Activated CD8-positive, alpha-beta T cell treated with anti-CD3 and anti-CD28 coated beads for 36 hours (primary cell): ENCODE measurements at places on chromosomes 12 and 14.

GRCh38 chr14:52769887-52770286 lies 21.5 kb downstream of the GNPNAT1 start:
- DNase-seq, result no peak

- DNase-seq, result no peak
Observed at GRCh38 chr12:53218551-53219291, 11.7 kb upstream of the ITGB7 start.

DNA sequence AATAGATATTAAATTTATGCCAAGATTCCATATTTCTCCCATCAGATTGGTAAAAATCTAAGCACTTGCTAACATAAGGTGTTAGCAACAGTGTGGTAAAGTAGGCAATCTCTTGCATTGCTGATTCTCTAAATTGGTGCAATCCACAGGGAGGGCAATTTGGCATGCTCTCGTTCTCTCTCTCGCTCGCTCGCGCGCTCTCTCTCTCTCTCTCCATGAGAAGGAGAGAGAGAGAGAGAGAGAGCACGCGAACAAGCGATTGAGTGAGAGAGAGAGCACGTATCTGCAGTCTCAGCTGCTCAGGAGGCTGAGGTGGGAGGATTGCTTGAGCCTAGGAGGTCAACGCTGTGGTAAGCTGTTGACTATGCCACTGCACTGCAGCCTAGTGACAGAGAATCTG lies 25.9 kb downstream of the PSEN1 start:
- no peak for DNase-seq

DNA sequence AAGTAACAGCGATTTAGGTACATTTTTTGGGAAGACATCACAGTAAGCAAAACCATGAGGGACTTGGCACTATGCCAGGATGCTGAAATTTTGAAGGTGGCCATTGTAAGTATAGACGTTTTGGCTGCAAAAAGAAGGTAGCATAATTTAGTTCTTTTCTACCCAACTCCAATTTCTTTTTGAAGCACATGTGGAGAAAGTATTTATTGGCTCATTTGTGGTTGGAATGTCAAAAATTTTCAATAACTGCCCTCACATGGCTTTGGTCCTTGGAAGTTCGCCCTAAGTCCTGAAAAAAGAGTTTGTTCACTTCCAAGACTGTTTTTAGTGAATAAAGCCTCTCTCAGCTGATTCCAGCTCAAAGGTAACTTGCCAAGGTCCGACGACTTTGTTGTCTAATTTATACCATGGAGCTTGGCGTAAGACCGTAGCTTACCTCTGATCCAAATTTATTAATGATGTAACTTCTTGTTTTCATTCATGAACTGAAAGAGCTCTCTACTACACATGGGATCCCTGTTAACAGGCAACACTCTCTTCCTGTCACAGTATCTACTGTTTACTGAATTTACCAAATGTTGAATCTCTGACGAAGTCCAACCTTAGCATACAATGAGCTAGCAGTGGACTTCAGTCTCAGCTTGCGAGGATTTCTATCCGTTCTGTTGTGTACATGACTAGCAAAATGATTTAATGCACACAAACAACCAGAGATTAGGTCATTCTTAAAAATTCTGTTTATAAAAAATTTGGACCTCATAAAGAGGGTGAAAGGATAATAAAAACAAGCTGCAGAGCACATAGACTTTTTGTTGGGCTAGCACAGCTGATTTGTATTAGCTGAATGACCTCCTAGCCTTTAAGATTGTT lies 49.0 kb downstream of the MSRB3 start:
- DNase-seq, result no peak

GRCh38 chr12:132904718-132905328 lies 17.4 kb upstream of the CHFR start:
- DNase-seq, result peak; percentile 93

DNA sequence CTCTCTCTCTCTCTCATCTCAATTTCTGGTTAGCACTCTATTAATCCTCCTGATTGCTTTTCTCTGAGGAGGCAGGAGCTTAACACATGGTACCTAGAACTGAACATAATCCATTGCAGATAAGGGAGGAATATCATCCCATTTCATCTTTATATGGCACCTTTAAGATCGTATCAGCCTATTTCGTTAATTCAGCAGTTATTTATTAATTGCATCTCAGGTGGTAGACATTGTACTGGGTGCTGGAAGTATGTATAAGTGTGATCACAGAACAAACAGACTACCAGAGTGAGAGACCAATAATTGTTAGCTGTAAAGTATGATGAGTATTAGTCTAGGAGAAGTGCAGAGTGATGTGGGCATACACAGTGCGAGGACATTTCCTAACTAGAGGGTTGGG lies 39.0 kb downstream of the AKAP6 start:
- no peak for DNase-seq

DNA sequence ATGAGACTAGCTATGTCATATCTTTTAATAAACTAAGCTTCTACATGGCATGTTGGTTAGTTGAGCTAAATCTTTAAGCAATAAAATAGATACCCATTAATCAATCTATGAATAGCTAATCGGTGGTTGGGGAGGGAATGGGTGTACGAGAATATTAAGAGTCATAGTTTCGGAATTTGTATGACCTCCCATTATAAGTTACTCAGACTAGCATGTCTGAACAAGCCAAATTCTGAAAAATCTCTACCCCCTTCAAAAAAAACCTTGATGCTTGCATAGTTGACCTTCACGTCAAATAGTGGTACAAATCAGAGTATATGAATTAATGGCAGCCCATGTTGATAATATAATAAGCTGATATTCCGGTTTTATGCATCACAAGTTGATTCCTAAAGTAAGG lies 60.0 kb downstream of the PLEKHG7 start:
- DNase-seq, result no peak

GRCh38 chr12:89662623-89663022 lies 46.0 kb downstream of the ATP2B1 start:
- no peak for DNase-seq

- peak; percentile 7 for DNase-seq
Observed at GRCh38 chr12:93572712-93573551, 457 bp downstream of the SOCS2 start.

- DNase-seq, result no peak
Observed at GRCh38 chr12:5977556-5977955, 32.5 kb upstream of the ANO2 start.

DNA sequence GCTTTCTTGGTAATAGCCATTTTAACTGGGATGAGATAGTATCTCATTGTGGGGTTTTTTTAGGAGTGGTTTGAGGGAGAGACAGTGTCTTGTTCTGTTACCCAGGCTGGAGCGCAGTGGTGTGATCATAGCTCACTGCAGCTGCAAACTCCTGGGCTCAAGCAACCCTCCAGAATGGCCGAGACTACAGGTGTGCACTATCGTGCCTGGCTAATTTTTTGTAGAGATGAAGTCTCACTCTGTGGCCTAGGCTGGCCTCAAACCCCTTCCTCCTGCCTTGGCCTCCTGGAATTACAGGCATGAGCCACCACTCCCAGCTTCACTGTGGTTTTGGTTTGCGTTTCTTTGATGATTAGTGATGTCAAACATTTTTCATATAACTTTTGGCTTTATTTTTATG lies 293.6 kb downstream of the ERC1 start:
- DNase-seq, result no peak

DNA sequence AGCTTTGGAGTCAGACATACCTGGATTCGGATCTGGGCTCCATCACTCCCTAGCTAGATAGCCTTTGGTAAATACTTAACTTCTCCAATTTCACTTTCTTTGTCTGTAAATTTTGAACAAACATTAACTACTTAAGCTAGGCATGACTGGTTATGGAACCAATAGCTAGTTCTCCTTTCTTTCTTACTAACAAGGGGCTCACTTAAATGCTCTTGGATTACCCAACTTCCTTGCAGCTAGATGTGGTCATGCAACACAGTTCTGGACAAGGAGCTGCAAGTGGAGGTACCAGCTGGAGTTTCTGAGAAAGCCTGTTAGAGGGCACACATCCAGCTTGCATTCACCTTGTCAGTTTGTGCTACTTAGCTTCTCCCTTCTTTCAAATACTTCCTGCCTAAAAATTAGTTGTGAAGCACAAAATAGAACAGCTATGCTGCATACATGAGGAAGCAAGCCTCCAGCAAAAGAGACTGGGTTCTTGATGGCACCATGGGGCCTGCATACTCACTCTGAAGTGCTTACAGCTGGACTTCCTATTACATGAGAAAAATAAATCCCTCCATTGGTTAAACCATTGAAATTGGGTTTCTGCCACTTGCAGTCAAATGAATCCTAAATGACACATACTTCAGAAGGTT lies 210.1 kb upstream of the EEA1 start:
- DNase-seq, result no peak

- DNase-seq, result peak; percentile 43
Observed at GRCh38 chr12:112664569-112664968, 127.0 kb upstream of the RPH3A start.

DNA sequence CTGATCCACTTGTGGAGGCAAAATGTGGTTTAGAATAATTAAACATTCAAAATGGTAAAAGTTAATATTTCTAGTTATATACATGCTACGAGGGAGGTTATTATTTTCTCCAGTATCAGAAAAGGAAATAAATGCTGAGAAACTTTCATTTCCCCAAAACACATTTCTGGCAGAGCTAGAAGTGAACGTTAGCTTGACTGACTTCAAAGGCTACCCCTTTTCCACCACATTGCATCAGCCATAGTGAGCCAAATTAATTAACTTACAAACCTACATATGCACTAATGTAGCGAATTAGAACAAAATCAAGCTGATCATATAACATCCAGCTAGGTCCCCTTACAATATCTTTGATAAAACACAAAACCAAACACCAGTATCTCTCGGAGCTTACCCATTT lies 49.3 kb upstream of the RERGL start:
- no peak for DNase-seq

- DNase-seq, result no peak
Observed at GRCh38 chr14:29608861-29609260, 318.8 kb downstream of the PRKD1 start.

GRCh38 chr12:6952863-6953441 lies 1.8 kb downstream of the PTPN6 start:
- DNase-seq, result peak; percentile 48

DNA sequence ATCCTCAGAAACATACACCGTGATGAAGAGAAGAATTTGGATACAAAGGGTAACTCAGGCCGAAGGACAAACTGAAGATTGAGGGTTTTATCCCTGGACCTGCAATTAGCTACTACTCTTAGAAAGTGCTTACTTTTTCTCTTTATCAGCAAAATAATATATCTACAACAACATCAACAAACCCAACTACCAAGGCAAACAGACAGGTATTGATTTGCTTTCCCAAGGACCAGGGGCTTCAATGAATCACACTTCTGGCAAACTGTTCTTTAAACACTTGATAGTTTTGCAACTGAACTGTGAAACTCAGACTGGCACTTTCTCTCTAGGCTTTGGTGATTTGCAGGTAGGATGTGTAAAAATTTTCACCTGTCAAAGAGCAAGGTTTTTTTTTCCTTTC lies 247.5 kb downstream of the SEC23A start:
- DNase-seq, result no peak
